ENCODE measurements at places on chromosomes 7 and 10.

GRCh38 chr7:94921911-94922310 is 14.5 kb downstream of the PPP1R9A start:
- DNase-seq: no peak

GRCh38 chr10:17599089-17599488 is 18.1 kb downstream of the HACD1 start:
- no peak for DNase-seq

GRCh38 chr10:70662362-70663220 is 9.7 kb upstream of the ADAMTS14 start:
- DNase-seq: no peak

DNA sequence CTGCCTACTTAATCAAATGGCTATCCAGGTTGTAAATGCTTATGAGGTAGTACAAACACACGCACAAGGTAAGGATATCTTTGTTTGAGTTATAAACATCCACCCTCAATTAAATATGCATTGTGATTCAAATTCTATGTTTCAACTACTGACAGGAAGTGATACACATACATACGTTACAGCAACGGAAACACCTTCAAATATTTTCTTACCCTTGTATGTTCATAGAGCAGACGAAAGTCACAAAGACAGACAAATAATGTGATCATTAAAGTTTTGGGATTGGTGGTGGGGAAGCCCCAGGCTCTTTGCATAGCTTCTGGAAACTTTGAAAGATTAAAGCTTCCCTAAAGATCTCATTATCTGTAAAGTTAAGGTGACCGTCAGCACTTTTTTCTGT is 521.0 kb downstream of the PARD3 start:
- no peak for DNase-seq

DNA sequence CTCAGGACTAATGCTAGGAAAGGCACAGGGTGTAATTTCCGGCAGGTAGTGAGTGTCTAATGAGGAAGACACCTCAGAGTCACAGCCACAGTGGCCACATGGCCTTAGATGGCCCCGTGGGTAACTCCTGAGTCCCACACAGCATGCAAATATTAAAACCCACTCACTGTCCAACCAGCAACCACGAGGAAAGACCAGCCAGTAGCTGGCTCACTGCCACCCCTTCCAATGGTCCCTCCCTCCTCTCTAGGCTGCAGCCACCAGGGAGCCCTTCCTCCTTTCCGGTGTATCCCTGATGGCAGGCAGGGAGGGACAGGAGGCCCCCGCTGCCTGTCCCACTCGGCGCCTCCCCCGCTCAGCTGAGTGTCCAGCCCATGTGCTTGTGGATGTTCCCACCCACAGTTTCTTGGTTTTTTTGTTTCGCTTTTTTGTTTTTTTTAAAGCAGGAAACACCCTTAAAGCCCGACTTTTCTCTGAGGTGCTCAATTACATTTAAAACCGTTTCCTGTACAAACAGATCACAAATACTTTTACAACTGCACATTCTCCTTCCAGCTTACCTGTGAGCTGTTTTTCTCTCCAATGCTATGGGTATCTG is 9.2 kb downstream of the BNIP3 start:
- no peak for DNase-seq

DNA sequence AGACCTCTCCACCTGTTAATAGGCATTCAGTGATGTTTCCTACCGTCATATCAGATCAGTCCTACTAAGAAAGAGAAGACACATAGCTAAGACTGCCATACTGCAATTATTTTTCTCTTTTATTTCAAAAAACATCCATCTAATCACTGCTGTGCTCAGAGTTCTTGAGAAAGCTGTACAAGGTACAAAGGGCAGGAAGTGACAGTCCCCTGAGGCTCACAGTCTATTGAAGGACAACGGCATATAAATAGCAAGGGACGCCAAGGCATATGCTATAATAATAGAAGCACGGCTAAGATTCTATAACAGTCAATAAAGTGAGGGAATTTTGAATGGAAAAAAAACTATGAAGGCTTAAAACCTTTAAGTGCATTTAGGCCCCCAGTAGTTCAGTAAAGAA is 415.3 kb upstream of the NRP1 start:
- DNase-seq: no peak

- no peak for DNase-seq
Observed at GRCh38 chr10:131127610-131128009, 183.9 kb downstream of the TCERG1L start.

GRCh38 chr7:19051767-19052375 is 65.6 kb downstream of the TWIST1 start:
- DNase-seq: no peak

DNA sequence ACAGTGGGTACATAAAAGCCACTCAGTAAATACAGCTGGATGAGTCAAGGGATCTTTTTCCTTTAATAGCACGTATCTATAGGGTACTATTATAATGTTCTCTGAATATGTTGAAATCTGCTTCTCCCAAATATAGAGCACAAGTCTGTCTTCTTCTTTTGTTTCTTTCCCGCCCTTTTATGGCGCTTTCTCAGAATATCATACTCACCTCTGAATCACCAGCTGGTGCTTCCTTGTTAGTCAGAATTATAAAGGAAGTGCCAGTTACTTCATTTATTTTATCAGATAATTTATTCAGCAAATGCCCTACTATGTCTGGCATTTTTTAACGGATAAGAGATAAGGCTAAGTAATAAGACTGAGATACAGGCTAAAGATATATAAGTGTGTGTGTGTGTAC is 772.9 kb downstream of the SORCS3 start:
- no peak for DNase-seq

- DNase-seq: no peak
Observed at GRCh38 chr7:117146511-117146910, 176.3 kb downstream of the WNT2 start.

GRCh38 chr7:157462419-157462771 is 125.6 kb downstream of the DNAJB6 start:
- DNase-seq: no peak

GRCh38 chr7:44101966-44102845 is 1.9 kb upstream of the AEBP1 start:
- DNase-seq: no peak
